ENCODE measurements at places on chromosomes 2 and 18.

DNA sequence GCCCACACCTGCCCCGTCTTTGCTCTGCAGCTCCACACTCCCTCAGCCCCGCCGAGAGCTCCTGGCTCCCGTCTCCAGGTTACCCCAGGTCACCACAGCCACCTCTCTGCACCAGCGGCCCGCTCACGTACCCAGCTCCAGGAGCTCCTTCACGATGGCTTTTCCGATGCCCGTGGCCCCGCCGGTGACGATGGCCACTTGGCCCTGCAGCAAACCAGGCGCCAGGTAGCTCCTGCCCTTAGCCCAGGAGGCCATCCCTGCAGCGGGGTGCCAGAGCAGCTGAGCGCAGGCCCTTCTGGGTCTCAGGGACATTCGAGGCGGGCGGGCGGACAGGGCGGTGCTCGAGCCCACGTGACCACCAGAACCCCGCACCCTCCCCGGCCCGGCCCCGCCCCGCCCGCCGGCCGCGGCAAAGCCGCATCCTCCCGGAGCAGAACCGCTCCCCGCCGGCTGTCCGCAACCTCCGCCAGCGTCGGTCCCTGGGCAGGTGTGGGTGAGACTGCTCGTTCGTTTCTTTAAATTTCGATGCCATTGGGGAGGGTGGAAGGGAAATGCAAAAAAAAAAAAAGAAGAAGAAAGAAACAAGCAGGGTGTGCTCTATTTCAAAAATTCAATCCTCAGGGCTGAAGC, at the start of the genes PECR and TMEM169:
TSS of gene PECR (minus strand) at position 323 of the 630 bp plus-strand sequence. CDS start at position 255, 68 bp downstream.
TSS of gene TMEM169 (plus strand) at position 433 of the 630 bp plus-strand sequence. CDS start 14,045 bp downstream, outside the sequence.
- peak; percentile 79 for DNase-seq

GRCh38 chr2:186484062-186484735, 1.9 kb upstream of the ZC3H15 start:
- no peak for DNase-seq

DNA sequence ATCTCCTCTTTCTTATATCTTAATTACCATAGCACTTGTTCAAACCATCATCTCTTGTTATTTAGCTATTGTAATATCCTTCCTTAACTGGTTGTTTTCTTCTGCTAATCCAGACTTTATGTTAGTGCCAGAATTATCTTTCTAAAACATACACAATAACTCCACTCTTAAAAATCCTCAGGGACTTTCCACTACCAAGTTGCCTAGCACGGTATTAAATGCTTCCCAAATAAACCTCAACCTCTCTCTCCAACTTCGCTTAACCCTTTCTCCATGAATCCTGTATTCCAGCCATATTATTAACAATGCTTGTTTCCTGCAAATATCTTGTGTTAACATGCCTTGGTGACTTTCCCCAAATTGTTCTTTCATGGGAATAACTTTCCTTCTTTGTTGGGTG, 84.5 kb downstream of the FAM228A start:
- DNase-seq, result no peak

- peak; percentile 23 for DNase-seq
Measured at GRCh38 chr2:110805894-110806452, 73.6 kb downstream of the ACOXL start.

- DNase-seq, result peak; percentile 93
Measured at GRCh38 chr18:9334329-9334972, at the start of gene TWSG1. Gene TWSG1, plus strand, starts transcription at chr18:9334773. Its CDS starts 2,457 bp downstream, at chr18:9337230.

- no peak for DNase-seq
Measured at GRCh38 chr2:201949181-201949926, 84.3 kb upstream of the FZD7 start.

GRCh38 chr2:157470321-157470720, 26.4 kb upstream of the CYTIP start:
- no peak for DNase-seq

- DNase-seq, result no peak
Measured at GRCh38 chr2:215638687-215639086, 202.8 kb upstream of the FN1 start.

GRCh38 chr18:54218299-54218698, 6.2 kb downstream of the MBD2 start:
- DNase-seq, result no peak

- DNase-seq, result no peak
Measured at GRCh38 chr18:260547-260946, 7.3 kb downstream of the THOC1 start.

GRCh38 chr2:227576110-227576509, 22.6 kb upstream of the SCYGR2 start:
- no peak for DNase-seq

DNA sequence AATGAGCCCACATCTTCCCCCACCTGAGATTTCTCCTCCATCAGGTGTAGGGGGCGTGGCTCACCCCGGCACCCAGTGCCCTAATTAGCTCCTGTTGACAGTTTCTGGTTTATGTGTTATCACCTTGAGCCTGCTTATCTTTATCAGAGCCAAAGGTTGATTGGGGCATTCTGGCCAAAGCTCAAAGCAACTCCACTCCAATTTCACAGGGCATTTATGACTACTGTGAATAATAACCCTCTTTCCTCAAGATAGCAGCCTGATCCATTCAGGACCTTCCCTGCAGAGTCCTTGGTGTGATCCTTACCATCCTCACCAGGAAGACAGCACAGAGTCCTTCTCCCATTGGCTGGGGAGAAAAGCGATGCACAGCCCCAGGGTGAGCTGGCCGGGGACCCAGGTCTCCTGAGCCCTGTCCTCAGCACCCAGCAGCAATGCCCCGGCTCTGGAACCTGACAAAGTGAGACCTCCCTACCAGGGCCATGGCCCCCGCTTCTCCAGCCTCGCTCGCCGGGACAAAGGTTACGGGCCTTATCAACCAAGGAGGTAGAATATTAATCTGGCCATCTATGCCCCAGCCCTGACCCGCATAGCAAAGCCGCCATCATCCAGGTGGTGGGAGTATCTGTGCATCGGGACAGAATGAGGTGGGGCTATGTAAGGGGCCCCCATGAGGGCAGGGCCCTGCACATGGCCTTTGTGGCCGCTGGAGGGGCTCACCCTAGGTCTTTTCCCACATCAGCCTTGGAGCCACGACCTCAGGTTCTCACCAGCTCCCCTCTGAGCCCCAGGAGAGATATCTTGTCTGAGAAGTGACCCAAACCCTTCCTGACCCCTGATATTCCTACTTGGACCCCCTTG, 64.5 kb downstream of the ZFP36L2 start:
- DNase-seq, result no peak

DNA sequence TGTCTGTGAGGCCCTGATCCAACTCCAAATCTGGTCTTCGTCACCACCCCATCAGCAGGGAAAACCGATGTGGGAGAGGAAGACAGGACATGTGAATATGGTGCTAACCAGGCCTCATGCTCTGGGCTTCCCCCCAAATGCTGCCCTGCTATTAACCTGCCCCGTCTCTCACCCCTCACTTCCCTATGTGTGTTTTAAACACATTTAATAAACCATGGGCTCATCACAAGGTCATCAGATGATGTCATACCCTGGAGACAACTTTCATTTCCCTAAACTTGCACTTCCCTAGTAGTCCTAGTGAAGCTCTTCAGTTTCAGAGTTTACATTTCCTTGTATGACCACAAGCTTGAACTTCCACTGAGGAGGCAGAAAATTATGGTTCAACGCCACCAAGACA, 49.9 kb downstream of the CD8B2 start:
- DNase-seq, result no peak

GRCh38 chr2:180000434-180000833, 6.7 kb downstream of the CWC22 start:
- no peak for DNase-seq

DNA sequence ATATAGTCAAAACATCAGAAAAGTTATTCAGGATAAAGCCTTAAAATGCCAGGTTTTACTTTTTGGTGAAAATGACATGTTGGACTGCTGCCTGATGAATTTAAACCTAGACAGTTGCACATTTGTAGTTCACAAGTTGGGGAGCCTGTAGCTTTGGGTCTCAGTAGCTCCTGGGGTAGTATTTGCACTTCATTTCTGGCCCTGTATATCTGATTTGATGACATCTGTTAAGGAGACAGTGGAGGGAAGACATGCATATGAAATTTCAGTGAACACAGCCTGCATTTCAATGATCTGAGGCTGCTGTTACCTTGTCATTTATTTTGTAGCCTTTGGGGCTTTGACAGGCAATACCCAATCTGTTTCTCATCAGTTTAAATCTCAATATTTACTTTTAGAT, 156.4 kb downstream of the DCC start:
- no peak for DNase-seq

DNA sequence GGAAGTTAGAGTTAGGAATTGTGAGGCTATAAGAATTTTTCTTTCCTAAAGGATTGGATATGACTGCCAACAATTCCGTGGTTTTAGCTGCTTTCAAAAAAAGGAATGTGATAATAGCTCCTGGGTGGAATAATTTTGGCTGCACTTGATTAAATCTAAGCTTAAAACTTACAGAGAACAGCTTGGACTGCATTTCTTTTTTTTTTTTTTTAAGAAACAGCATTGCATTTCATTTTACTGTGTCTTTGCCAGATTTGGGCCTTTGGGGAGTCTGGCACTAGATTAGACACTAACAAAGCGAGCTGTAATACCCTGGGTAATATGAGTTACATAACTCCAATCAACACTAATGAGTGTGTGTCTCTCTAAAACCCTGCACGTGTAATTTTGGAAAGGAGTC, 37.8 kb upstream of the ZNF397 start:
- no peak for DNase-seq

DNA sequence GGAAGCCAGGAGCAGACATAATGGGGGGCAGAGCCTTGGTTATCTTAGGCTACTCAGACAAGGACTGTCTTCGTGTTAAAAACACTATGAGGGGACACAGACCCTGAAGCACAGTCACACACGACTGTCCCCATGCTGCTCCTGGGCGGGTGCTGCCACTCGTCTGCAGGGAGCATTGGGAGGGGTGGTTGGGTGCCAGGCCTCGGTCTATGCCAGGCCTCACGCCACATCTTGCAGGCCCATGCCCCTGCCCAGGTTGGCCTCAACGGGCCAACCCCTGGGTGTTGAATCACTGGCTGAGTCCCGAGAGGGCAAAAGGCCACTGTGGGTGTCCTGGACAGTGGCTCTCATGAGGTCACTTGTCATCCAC, 97.9 kb downstream of the USP40 start:
- DNase-seq, result no peak

GRCh38 chr2:120251078-120251477, 1.6 kb upstream of the RALB start:
- DNase-seq, result no peak

DNA sequence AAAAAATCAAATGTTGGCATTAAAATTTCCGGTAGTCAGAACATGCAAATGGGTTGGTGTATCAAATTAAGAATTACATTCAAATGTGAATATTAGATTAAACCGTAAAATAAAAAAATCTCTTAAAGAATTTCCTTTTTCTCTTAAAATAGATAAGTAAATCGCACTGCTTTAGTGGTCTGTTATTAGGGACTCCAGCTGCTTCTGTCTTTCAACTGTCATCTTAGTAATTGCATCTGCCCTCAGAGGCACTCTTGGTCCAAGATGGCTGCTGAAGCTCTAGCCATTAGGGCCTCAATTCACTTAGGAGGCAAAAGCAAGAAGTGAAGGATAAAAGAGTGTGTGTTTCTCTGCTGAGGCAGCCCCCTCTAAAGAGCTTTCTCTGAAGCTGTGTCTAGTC, 132.4 kb downstream of the MGAT5 start:
- no peak for DNase-seq

- no peak for DNase-seq
Measured at GRCh38 chr2:98895221-98895620, 40.8 kb downstream of the CRACDL start.

DNA sequence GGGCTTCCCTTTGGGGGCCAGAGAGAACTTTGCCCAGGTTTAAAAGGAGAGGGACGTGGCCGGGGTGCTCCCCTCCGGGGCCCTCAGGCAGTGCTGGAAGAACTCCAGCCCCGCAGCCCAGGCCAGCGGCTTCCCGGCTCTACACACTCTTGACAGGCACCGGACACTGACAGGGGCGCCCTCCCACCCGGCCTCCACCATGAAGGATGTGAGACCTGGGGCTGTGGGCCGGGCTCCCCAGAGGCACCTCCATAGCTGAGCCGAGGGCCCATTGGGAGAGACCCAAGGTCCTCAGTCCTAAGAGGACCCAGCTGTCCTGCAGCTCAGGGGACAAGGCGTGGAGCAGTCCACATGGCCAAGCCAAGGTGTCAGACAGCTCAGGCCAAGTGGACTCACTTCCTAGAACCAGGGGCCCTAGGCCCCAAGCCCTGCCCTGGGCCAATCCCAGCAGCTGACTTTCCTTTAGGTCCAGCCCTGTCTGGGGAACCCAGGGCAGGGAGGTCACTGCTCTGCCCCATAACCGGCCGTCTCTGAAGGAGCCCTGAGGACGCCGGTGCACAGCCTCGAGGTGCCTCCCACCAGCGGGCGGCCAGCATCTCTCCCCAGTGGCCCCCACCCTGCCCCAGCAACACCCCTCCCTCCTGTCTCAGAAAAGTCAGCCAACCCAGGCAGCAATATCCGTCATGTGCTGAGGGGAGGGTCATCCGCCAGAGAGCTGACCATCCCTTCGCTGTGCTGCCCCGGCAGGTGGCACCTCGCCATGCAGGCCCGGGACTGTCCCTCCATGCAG, 51.8 kb downstream of the BIN1 start:
- DNase-seq, result no peak

GRCh38 chr18:77444385-77444784, 194.7 kb downstream of the GALR1 start:
- DNase-seq, result no peak

DNA sequence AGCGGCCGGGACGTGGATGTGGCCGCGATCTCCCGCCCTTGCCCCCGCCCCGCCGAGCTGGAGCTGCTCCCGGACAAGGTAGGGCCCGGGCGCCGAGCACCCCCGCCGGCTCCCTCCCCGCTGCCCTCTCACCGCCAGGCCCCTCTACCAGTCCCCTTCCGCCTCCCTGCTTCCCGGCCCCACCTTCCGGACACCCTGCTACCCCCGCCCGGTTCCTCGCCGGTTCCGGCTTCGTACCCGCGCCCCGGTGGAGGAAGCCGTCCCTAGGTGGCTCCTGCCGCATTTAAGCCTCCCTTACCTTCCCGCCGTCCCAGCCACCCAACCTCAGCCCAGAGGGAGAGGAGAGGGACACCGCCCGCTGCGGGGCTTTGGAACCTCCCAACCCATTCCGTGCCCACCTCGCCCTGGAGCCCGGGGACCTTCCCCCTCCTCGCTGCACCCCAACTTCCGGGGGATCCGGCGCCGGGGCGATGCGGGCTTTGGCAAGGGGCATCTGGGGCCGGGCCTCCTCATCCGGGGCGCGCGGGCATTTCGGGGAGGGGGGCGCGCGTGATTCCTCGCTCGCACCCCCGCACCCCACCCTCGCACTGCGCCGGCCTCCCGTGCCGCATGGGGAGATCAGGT, 475 bp downstream of the B3GNT2 start:
- peak; percentile 67 for DNase-seq

DNA sequence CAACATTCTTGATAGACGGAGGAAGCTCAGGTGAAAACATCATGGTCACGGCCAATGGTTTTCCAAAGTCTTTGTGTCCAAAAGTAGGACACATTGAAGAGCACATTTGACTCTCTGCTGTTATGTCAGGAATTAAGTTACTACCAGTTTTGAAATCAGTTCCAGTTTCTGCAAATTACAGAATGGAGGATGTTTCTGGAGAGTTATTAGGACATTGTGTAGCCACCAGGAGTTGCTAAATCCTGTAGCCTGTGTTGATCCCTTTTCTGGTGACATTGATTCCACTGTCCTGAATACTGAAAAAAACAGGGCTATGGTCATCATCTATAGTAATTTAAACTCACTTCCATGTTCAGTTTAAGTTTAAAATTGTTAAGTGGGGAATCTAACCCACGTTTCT, 15.3 kb downstream of the UPP2 start:
- DNase-seq, result no peak

GRCh38 chr18:61727241-61728193, 165.3 kb downstream of the RNF152 start:
- no peak for DNase-seq

Measured in activated naive CD8-positive, alpha-beta T cell treated with anti-CD3 and anti-CD28 coated beads, Interleukin-2, amount 50 U/mL, for 24 hours (primary cell).